ENCODE measurements at places on chromosomes 3 and 15.

GRCh38 chr3:44252332-44252959, 10.8 kb downstream of the TOPAZ1 start:
- DNase-seq = no peak

GRCh38 chr3:48851407-48851806, 3.7 kb upstream of the PRKAR2A start:
- DNase-seq = peak; percentile 66

DNA sequence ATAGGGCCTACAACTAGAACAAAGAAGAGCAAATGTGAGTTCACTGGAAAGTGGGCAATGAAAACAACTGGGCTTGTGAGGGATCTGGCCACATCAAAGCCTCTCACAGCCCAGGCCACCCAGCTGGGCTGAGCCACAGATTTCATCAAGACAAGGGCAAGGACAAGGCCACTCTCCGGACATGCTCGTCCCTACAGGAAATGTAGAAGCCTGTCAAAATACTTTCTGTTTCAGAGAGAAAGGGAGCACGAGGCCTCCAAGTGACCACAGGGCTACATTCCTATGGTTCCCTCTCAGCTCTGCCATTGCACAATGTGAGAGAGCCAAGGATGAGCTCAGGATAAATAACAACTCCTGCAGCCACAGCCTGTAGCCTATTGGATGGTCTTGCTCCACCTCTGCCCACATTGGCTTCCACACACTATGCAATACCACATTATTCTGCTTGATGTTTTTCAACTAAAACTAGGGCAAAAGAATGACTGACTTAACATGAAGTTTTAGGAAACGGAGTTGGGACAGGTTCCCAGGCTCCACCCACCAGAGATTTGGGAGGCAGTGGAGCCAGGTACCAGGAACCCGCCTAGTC, 12.1 kb downstream of the TBC1D2B start:
- DNase-seq = no peak

- no peak for DNase-seq
Measured at GRCh38 chr3:29612536-29612935, 331.7 kb downstream of the RBMS3 start.

GRCh38 chr3:46731795-46732194, 14.1 kb upstream of the PRSS50 start:
- no peak for DNase-seq

- DNase-seq = peak; percentile 70
Measured at GRCh38 chr15:101578443-101578894, 73.7 kb downstream of the TM2D3 start.

- DNase-seq = no peak
Measured at GRCh38 chr3:10583798-10584708, 78.7 kb upstream of the ATP2B2 start.

DNA sequence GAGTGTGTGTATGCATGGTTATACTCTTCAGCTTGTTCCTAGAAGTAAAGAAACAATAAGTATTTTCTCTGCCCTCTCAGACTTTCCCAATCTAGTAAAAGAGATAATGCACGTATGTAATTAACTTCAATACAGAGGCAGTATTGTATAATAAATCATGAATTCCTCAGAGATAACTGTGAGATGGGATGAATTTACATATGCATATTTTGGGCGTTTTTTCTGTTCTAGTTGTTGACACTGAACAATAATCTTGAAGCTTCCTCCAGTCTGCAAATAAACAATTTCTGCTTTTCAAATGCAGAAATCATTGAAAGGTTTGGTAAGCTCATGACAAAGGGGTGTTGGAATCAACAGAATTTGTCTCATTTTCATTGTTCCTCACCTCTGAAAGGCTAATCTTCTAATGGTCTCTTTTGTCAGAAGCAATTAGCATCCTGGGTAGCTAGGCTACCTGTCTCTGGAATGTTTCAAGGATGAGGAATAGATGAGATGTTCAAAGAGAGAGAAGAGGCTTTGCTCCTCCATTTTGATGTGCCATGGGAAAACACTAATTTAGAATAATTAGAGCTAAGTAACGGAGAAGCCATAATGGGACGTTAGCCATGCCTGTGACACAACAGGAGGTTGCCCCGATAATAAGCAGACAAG, 43.3 kb upstream of the SIAH2 start:
- DNase-seq = no peak

DNA sequence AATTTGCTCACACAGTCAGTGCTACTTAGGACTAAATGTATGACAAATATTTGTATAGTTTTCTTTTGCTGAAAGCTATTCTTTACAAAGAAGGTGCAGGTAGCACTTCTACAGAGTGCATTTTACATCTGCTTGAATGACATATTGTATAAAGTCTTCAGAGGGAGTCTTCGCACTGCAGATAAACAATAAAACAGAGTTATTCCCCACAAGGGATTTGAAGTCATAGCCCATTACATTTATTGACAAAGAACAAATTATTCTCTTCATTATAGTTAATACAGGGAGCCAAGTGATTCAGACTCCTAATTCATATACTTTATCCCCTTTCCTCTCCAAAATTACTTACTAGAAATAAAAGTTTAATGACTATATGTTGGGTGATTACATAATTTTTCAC, 529.7 kb downstream of the EDEM1 start:
- DNase-seq = no peak

DNA sequence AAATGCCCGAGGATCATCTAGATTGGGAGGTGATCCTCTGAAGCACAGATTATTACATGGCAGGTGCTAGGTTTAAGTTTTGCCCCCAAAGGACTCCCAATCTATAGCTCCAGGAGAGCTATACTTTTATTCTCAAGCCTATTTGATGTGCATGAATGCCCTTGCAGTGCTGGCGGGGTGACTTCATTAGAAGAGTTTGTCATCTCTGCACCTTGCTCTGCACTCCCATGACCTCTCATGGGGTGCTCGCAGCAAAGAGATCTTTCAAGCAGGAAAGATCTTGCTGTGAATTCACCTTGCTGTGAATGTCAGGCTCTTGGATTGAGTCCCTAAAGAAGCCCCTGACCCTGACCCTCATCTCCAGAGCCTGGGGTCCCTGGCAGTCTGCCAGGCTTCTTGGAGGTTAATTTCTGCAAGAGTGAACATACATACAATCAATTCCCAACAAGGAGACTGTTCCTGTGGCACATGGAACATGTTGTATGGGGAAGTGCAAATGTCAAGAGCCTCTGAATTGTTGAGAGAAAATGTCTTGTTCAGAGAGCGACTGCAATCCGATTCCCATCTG, 45.9 kb downstream of the FAM43A start:
- DNase-seq = no peak

DNA sequence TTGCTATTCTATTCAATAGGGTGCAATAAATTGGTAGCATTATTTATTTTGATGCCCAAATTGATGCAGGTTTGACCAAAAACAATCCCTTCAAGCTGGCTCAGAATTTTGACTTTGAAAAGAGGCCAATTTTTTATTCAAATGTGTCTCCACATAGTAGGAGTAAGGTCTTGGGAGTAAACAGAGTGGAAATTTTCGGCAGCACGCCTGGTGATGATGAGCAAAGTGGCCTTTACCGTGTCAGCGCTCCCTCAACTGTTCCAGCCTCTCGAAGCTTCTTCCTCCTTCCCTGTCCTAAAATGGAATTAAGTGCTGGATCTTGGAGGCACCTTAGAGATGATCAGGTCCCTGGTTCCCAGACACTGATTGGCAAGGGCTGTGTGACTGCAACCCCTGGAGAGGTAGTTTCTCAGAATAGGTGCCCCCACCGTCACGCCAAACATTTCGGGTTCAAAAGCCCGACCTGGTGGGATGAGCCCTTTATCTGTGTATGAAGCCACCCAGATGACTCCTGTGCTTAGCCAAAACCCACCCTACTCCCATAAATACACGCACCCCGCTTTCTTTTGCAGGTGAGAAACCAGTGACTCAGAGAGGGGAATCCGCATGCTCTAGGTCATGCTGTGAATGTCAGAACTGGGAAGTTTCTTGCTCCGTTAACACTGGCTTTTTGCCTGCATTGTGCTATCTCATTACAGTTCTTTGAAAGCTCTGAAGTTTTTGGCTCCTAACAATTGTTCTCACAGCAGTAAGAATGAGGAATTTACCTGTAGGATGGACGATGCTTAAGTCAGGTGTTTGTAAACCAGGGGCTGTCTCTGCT, 89.1 kb downstream of the CRYGS start:
- no peak for DNase-seq

GRCh38 chr3:89155811-89156210, 48.4 kb downstream of the EPHA3 start:
- DNase-seq = no peak

DNA sequence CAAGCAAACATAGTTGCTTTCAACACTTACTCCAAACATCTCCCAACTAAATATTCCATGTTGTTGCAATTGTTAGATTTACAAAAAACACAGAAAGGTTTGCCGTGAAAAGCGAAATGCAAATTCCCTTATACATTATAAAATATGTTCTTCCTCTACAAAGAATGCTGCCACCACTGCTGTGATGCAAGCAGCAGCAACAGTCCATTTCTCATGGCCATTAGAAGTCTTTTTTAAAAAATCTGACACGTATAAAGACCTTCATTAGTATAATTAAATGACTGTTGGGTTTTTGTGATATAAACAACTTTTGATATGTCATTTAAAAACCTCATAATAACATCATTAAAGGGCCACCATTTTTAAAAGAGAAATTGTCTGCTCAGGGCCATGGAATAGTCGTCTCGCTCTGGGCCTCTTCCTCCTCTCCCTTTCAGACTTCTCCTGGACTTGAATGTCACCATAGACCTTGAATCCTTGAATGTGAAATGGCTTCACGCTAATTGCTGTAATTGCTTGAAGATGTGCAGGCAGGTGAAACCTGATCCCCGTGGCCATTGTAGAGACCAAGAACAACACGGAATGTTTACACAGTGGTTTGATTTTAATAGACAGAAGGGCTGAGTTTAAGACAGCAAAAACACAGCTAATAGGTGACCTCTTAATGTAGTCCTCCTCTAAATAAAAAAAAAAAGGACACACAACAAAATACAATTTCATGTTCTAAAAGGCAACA, 450.4 kb downstream of the FOXP1 start:
- no peak for DNase-seq

DNA sequence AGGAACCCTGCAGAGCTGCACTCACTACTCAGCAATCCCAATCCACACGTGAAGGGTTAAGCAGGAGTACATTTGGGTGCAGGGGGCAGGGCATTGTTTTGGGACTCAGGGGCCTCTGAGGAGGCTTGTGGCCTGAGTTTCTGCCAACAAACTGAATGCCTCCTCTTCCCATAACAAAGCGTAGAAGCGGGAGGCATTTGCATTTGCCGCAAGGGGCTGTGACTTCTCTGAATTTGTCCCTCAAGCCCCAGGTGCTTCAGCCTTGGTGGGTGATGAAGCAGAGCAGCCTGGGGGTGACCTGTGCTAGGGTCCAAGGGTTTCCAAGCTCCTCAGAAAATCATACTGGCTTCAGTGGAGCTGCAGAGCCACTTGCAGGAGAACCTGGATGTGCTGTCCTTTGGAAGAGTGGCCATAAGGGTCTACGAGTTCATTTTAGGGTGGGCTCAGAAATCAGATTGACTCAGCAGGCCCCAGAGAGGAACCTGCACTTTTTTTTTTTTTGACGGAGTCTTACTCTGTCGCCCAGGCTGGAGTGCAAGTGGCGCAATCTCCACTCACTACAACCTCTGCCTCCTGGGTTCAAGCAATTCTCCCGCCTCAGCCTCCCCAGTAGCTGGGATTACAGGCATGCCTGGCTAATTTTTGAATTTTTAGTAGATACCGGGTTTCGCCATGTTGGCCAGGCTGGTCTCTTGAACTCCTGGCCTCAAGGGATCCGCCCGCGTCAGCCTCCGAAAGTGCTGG, 1.4 kb upstream of the RPSA start:
- DNase-seq = no peak

DNA sequence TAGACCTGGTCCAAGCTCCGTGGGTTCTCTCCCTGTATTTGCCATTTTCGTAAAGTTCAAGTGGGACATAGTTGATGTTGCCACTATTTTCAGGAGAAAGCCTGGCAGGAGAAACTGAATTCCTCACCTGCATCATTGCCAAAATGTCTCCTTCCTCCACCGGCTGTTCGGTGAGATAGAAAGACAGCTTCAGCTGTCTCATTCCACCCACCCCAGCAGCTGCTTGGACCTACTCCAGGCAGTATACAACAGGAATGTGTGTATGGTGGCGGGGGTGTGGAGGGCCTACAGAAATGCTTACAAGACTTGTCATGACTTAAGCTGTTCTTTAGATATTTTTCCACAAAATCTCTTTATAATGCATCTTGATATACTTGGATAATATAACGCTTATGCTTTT, 132.7 kb upstream of the RAP2B start:
- no peak for DNase-seq

- DNase-seq = no peak
Measured at GRCh38 chr3:151560738-151561137, 99.9 kb upstream of the IGSF10 start.

Measured in ecto neural progenitor cell (in vitro differentiated cells).